ENCODE measurements at places on chromosomes 16 and 17. TPM values are rescaled to one million over a fixed set of nuclear protein-coding genes. Genes with fewer than 3 reads are reported as not detected.
A peak's percentile ranks its signal among the peaks of the same experiment; 100 is the strongest.

DNA sequence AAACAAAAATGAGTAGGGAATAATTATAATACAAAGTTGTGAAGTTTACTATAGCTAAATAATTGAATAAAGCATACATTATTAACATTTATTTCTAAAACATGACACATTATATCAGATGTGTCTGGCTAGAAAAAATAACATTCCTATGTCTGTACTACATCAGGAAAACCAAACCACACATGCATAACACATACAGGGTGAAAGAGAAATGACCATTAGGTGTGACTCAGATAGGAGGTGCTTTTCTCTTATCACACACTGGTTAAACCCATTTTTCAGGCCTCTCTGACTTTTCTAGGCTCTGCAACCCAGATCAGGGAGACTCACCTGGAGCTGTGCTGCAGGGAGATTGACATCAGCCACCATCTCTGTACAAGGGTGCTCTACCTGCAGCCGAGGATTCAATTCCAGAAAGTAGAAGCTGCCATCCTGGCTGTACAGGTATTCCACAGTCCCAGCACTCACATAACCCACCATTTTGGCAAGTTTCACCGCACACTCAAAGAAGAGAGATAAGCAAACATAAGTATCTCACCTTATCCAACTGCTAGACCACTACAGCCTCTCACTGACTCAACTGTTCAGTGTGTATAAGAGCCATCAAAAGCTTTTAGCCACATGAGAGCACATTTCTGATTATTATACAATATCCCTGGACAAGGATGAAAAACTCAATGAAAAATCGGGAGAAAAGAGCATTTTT is 116.6 kb upstream of the C17orf78 start:
- no peaks in the 10 kb centered on the region for H3K4me1 ChIP-seq
- no peak overlapping the region for H3K27ac ChIP-seq
- no peaks in the 10 kb centered on the region for H3K27me3 ChIP-seq
- no peaks in the 10 kb centered on the region for H3K36me3 ChIP-seq
- DNase-seq: no peak

DNA sequence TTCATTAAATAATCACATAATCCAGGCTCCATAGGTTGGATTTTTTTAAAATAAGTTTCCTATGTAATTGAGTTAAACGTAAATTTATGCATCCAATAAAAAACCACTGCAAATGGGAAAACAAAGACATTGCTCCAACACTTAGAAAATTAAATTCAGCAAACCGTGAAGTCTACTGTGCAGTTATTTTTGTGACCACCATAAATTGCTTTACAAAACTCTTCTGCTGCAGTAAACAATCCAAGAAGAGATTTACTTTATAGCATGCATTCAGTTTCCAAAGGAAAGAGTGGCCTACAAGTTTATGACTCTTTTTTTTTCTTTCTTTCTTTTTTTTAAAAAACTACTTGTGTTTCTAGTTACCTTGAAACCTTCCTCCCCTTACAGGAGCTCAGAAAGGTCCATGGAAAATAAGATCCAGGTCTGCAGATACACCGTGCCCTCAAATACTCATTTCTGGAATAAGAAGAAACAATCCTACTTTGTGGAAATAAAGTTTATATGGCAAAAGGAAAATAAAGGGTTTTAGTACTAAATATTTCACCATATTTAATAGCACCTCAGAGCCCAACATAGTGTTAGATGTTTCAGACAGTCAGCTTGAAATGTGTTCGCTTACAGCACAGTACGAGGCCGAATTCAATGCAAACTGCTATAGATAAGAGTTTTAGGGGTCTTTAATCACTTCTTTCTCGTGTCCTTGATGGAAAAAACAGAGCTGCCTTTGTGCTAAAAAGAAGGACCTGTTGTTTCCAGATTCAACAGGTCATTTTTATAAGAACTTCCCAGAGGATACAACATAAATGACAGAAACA is 3.2 kb downstream of the HS3ST3A1 start:
- H3K27me3 ChIP-seq: peaks cover 3% of the 10 kb centered on the region
- H3K27ac ChIP-seq: no peak overlapping the region
- no peak overlapping the region for H3K4me3 ChIP-seq
- H3K4me1 ChIP-seq: no peaks in the 10 kb centered on the region
- no peak for DNase-seq

Gene PYY
- total RNA-seq: not detected

DNA sequence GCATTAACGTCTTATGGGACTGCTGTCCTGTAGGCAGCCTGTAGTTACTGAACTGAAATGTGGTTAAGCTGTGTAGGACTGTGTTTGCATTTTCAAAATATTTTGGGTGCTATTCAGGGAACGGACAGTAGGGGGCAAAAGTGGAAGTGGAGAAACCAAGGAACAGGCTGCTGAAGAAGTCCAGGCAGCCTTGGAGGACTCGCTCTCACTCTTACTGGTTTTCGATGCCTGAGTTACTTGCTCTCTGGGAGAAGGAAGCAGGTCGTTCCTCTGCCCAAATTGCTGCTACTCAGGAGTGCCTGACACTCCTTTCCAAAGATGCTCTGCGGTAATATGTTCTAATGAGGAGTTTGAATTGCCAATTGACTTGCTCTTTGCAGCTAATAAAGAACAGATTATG is 64.5 kb upstream of the RBFOX1 start:
- no peaks in the 10 kb centered on the region for H3K36me3 ChIP-seq
- no peaks in the 10 kb centered on the region for H3K4me1 ChIP-seq
- H3K27ac ChIP-seq: no peak overlapping the region
- no peak overlapping the region for H3K4me3 ChIP-seq
- no peak for DNase-seq

DNA sequence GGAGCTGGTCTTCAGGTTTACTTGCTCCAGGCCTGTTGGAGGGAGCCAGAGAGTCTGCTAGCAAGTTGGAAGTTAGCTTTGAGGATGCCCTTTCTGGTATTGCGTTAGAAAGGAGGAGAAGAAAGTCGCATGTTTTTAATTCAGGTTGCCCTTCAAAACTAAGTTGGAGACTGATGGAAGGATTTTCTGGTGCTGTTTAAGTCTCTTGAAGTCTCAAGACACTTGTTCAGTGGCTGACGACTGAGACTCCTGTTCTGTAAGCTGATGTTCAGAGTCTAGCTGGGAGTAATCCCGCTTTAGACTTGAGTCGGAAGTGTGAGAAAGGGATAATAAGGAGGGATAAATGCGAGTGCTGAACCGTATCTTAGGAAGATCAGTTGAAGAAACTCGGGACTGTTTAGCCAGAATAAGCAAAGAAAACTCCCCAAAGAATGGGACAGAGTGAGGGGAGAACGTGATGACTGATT is 740 bp downstream of the AATF start:
- peak overlapping the region; percentile 35 for H3K4me3 ChIP-seq
- H3K27ac ChIP-seq: peak overlapping the region; percentile 72
- no peak for DNase-seq
- H3K36me3 ChIP-seq: peaks cover 3% of the 10 kb centered on the region
- H3K4me1 ChIP-seq: no peaks in the 10 kb centered on the region
- peaks cover 2% of the 10 kb centered on the region for H3K27me3 ChIP-seq

- H3K4me3 ChIP-seq: peak overlapping the region; percentile 37
- no peaks in the 10 kb centered on the region for H3K4me1 ChIP-seq
- no peaks in the 10 kb centered on the region for H3K36me3 ChIP-seq
- peak; percentile 94 for DNase-seq
Observed at GRCh38 chr17:77887464-77888241, 70.8 kb upstream of the TNRC6C start.

Gene TP53TG3C
- not detected for total RNA-seq

DNA sequence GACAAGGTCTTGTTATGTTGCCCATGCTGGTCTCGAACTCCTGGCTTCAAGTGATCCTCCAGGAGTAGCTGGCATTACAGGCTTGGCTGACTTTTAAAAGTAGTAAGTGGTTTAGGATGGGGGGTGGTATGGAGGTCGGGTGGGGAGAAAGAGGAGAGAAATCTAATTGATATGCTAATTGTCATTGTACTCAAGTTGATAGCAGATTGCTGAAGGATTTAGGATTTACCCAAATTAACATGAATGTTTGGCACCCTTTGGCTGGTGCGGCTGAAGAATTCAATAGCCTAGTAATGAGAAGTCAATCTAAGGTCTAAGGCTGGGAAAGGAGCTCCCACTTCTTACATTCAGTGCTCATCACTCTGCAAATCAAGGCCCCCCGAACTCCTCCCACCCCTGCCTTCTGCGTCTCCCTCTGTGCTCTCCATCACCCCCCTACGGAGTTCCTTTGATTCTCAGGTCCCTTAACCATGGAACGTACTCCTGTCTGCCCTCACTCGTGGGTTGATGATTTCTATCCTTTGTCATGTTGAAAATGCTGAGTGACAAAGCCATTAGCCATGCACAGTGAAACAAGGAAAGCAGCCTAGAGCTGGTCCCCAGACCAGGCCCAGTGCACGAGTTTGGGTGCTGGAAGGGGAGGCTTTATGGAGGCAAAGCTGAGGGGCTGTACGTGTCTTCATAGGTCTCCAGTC is 17.3 kb downstream of the CDH13 start:
- no peak for DNase-seq
- H3K27me3 ChIP-seq: no peaks in the 10 kb centered on the region
- H3K4me1 ChIP-seq: no peaks in the 10 kb centered on the region
- H3K4me3 ChIP-seq: no peak overlapping the region

GRCh38 chr16:3068487-3068886 is 3.0 kb downstream of the IL32 start:
- no peak overlapping the region for H3K4me3 ChIP-seq
- no peaks in the 10 kb centered on the region for H3K36me3 ChIP-seq
- H3K27me3 ChIP-seq: no peaks in the 10 kb centered on the region
- peak; percentile 32 for DNase-seq
- H3K27ac ChIP-seq: no peak overlapping the region

Measured in aorta (tissue), 5 donors.